ENCODE measurements at places on chromosomes 7 and 10.

DNA sequence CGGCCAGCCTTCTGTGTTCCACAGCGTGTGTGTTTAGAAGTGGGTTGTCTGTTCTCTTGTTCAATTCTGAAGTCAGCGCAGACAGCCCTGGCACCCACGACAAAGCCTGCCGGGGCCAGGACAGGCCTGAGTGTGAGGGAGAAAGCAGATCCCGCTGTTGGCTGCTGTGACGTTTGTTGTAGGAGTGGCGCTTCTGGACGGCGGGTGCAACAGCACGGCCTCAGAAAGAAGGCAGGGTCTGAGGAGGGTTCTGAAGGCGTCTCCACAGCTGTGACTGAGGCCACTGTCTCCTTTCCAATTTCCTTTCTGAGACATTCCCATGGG, 76.2 kb downstream of the VIPR2 start:
- DNase-seq = no peak

- peak; percentile 30 for DNase-seq
Measured at GRCh38 chr7:516216-516605, 3.4 kb downstream of the PDGFA start.

DNA sequence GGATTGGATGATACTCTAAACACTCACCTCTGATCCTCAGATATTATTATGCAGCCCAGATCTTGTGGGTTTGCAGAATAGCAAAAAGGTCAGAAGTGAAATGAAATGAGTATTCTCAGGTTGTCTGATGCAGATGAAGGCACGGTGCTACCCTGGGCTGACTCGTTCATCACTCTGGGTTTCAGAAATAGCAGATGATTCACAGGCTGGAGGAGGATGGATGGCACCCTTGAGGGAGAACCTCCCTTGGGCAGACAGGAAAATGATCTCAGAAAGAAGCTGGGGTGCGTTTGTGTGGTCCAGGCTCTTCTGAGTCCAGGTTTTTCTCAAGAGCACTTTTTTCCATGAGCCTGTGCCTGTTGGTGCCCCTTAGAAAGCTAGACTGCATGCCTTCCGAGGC, 515.8 kb upstream of the MKI67 start:
- no peak for DNase-seq

DNA sequence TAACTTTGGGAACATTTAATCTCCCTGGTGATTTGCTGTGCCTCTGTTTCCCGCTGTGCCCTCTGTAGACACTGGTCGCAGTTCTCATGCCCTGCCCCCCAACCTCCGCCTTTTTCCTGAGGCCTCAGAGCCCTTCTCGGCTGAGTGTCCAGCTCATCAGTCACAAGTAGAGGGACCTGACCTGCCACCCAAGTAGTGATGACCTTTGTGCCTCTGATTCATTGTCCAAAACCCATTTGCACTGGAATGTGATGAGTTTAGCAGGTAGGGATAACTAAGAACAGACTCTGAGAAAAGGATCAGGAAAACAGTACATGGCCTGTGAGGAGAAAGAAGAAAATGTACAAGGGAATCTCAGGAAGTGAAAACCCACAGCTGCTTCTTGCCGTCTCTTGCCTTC, 58.8 kb downstream of the LANCL2 start:
- DNase-seq = peak; percentile 34

GRCh38 chr10:97766996-97767924, 4.5 kb downstream of the SFRP5 start:
- DNase-seq = no peak

DNA sequence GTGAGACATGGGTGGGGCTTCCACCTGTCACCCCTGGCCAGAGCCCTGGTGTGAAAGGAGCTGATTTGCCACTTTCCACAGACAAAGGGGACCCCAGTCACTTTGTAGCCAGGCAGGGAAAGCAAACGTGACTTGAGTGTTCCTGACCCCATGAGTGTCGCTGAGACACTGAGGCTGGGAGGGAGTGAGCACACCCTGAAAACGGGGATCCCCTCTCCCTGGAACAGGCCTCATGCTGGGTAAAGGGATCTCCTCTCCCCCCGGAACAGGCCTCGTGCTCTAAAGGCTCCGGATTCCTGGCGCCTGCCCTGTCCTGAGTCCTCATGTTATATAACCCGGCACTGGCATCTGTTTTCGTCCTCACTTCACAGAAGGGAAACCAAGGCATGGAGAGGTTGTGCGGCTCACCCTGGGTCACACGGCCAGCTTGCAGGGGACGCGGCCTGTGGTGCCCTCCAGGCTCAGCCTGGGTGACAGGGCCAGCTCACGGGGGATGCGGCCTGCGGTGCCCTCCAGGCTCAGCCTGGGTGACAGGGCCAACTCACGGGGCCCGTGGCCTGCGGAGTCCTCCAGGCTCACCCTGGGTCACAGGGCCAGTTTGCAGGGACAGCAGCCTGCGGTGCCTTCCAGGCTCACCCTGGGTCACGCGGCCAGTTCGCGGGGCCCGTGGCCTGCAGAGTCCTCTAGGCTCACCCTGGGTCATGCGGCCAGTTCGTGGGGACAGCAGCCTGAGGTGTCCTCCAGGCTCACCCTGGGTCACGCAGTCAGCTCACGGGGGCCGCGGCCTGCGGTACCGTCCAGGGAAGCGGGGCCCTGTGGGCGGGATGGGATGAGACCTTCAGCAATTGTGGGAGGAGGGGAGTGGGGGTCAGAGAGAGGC, 104.7 kb downstream of the PDGFA start:
- DNase-seq = no peak

DNA sequence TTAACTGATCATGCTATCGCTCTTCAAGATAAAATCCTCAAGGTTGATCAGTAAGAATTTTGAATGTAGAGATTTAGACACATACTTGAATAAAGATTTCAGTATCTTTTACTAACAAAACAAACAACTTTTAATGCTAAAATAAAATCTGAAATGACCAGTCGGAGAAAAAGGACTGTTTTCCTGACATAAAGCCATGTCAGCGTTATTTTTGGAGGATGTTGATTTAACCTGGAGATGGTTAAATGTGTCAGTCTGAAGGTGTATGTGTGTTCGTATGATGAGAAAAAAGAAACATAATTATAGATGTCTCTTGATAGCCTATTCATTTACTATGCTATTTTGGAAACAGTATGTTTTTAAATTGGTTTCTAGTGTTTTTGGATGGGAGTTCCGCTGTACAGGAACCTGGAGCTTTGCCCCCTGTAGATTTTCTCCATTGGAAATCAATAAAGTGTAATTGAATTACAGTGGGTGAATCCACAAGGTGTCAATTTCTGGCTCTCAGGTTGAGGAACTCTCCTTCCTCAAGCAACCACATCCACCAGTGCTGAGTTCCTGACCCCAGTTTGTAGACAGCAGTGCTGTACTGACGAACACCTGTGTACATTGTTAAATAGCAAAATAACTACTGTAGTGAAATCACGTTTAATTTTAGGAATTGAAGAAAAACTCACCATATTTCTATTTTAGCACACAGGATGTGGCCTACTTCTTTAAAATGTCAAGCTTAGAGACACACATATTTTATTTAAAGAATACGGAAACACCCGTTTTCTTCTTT, 670.1 kb downstream of the MAGI2 start:
- DNase-seq = no peak

DNA sequence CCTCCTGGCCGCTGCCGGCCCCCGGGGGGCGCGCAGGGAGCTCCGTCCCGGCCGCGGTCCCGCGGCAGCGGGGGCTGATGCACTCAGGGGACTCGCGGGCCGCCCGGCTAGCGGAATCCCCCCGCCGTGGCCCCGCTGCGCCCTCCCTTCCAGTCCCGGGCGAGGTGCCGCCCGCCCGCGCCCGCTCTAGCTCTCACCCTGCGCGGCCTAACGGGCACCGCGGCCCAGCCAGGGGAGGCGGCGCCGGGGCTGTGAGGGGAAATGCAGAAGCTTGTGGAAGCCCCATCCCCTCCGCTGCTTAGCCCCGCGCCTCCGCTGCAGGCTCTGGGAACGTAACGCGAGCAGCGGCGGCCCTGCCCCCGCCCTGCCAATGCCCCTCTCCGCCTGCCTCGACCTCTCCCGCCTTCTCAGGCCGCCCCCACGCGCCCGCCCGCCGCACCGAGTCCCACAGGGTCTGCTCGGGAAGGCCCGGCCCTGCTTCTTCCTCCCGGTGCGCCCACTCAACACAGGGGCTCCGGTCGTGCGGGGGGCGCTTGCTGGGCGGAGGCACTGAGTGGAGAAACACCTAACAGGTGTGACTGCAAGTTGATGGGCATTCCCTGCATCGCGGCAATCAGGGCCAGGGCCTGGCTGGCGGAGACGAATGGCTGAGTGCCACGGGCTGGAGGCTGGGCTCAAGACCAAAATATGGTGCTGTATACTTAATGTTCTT, 384 bp upstream of the TMEM229A start:
- no peak for DNase-seq

GRCh38 chr7:130356876-130357611, 12.4 kb downstream of the CPA5 start:
- peak; percentile 95 for DNase-seq

GRCh38 chr7:142566271-142566670, 183.0 kb upstream of the PRSS1 start:
- no peak for DNase-seq

GRCh38 chr7:44222074-44222473, 21.3 kb downstream of the YKT6 start:
- DNase-seq = no peak

GRCh38 chr7:133071506-133071905, 10.4 kb downstream of the CHCHD3 start:
- DNase-seq = no peak

DNA sequence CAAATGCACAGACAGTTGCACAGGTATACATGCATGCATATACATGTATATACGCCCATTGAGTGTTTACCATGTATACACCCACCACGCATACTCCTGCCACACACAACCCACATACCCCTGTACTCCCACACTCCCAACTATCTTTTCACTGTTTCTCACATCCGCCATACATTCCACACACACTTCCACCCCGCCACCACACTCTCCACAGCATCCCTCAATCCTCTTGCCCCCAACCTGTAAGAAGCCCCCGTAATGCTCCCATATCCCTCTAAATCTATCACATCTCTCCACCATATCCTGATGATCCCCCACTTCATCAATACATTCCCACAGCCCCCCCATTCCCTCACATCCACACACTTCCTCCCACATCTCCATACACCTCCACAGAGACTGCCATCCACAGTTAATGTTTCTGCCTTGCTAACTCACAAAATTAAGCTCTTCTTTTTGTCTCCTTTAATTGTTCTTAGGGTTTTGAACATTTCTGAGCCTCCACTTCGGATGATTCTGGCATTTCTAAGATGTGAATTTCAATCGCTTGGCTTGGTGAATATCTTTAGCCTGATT, 47.4 kb downstream of the GPR158 start:
- no peak for DNase-seq

DNA sequence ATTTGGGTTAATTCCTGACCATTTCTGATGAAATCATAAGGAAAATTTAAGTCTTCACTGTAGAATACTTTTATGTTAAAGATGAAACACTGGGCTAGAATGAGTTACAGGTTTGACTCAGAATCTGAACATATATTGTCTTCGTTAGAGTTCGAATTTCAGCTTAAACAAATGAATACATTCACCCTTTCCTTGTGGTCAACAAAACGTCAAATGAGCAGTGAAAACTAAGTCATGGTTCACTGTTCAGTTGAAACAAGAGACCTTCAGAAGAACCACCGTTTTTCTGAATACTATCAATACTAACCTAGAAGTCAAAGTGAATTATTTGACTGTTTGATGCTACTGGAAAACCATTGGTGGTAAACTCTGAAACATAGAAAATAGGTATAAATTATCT, 235.2 kb upstream of the ZWINT start:
- DNase-seq = no peak

GRCh38 chr10:93907059-93907458, 13.3 kb downstream of the SLC35G1 start:
- no peak for DNase-seq

DNA sequence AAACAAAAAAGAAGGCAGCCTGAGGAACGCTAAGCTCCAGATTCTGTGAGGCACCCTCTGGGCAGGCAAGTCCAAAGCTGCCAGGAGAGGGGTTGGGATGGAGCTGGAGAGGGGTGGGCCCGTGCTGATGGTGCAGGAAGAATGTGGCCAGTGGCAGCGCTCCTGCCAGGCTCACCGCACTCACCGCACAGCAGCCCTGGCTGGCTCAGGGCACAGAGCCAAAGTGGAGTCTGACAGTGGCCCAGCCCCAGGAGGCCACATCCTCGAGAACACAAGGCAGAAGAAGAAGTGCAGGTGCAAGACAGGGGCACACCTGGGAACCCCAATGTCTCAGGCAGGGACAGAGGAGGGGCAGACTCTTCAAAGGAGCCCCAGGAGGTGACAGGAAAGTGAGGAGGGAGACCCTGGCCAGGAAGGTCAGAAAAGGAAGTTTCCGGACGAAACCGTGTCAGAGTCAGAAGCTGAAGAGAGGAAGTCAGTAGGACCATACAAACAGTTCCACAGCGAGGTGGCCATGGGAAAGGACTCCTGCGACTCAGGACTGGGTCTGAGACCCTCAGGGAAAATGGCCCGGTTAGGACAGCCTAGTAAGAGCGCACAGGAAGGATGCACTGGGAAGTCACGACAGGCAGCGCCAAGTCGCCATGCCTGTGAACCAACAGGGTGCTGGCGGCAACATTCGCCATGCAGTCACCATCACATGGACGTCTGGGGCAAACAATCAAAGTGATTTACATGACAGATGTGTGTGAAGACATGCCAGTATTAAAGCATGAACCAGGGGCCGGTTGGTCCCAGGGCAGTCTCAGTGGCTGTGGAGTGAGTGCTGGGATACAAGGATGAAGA, 54.4 kb downstream of the COBL start:
- DNase-seq = no peak

- no peak for DNase-seq
Measured at GRCh38 chr7:1225441-1226185, 7.1 kb upstream of the UNCX start.

GRCh38 chr10:81953420-81953819, 78.4 kb downstream of the NRG3 start:
- DNase-seq = no peak

- DNase-seq = peak; percentile 79
Measured at GRCh38 chr10:24440817-24441797, 232.2 kb downstream of the KIAA1217 start.

DNA sequence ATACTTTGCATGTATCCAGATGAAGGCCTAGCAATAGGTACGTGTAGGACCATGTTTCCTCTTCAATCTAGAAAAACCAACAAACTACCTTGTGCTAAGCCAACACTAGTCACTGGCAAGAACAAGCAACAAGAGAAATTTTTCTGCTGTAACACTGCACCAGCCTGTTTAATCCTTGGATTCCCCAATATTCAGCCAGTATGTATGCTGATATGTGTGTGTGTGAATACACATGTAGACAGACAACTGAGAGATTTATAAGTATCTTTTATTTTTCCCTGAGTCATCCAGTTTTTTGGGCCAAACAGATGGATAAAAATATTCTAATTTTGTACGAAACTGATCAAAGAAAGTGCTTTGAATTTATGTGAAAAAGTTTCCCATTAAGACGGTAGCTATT, 26.2 kb downstream of the GLI3 start:
- DNase-seq = no peak

DNA sequence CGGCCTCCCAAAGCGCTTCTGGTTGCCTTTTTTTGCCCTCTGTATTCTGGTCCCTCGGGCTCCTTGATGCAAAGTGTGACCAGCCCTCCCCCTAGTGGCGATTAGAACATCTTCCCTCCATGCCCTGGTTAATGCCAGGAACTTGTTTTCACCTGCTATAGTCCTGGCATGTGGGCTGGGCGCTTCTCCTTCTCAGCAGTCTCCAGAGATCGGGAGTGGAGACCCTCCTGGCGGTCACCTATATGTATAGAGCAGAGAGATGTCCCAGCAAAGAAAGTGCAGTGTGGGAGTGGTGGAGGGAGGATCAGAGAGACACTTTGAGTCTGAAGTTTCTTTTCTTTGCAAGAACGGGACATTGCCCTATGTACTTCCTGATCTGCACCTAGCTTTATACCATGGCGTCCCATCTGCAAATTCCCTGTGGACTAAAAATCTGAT, 264.1 kb downstream of the OTUD1 start:
- peak; percentile 70 for DNase-seq

GRCh38 chr10:103854265-103854685, 1.1 kb downstream of the SH3PXD2A start:
- DNase-seq = no peak
